ENCODE measurements at places on chromosomes 16 and 17.

DNA sequence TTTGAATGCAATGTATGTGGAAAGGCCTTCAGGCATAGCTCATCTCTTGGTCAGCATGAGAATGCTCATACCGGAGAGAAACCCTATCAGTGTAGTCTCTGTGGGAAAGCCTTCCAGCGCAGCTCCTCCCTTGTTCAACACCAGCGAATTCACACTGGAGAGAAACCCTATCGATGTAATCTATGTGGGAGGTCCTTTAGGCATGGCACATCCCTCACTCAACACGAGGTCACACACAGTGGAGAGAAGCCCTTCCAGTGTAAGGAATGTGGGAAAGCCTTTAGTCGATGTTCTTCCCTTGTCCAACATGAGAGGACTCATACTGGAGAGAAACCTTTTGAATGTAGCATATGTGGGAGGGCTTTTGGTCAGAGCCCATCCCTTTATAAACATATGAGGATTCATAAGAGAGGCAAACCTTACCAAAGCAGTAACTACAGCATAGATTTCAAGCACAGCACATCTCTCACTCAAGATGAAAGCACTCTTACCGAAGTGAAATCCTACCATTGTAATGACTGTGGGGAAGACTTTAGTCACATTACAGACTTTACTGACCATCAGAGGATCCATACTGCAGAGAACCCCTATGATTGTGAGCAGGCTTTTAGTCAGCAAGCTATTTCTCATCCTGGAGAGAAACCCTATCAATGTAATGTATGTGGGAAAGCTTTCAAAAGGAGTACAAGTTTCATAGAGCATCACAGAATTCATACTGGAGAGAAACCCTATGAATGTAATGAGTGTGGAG lies 24.7 kb downstream of the ZFP90 start:
- DNase-seq = no peak

GRCh38 chr17:19867329-19868078 lies at the start of gene ULK2:
Gene ULK2, minus strand, starts transcription at chr17:19867936. Its CDS starts 519 bp downstream, at chr17:19867417.
- DNase-seq = no peak

DNA sequence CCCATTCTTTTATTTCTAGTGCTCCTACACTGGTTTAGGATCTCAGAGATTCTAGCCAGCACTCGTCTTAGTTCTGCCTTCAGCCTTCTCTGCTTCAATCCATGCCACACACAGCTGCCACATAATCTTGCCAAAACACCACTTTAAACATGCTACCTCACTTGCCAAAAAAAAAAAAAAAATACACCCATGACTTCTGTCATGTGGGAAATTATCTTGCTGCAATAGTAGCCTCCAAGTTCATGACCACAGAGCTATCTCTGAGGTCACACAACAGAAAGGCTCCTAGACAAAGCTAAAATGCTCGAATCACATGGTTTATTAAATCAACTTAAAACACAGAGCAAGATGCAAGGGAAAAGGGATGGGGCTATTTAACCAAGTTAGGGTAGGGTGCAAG lies 18.1 kb downstream of the FZD2 start:
- no peak for DNase-seq

GRCh38 chr17:75135946-75136345 lies 4.4 kb upstream of the NT5C start:
- DNase-seq = no peak

GRCh38 chr16:85541181-85541580 lies 71.9 kb upstream of the GSE1 start:
- DNase-seq = no peak

- DNase-seq = no peak
Observed at GRCh38 chr17:7047566-7047965, 3.7 kb upstream of the SLC16A11 start.

DNA sequence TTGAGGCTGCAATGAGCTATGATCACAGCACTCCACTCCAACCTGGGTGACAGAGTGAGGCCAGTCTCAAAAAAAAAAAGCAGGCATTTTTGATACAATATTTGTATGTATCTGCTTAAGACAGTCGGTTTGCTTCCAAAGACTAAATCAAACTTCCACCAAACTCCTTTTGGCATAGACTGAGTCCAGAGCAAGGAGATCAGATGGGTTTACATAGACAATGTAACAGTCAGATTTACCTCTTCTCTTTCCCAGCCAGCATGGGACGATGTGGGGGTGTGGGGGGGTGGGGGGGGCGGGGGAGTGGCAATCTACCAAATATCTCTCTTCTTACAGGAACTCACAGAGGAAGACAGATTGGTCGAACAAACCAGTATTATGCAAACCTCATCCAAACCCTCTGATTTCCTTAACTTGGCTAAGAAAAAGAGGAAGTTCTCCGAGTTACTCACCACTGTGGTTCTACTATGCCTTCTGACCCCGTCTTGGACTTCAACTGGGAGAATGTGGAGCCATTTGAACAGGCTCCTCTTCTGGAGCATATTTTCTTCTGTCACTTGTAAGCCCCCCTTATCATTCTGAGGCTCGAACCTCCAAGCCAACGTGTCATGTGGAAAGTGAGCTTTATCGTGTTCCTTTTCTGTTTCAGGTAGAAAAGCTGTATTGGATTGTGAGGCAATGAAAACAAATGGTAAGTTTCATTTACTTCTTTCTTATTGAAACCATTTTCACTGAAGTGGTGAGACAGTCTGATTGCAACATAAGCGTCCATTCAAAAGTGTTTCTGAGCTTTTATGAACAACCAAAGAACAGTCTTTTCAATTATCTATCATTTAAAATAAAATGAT lies at the start of gene MILR1:
TSS of gene MILR1 (plus strand) at position 451 of the 848 bp plus-strand sequence. CDS start at position 505, 54 bp downstream.
- DNase-seq = no peak

DNA sequence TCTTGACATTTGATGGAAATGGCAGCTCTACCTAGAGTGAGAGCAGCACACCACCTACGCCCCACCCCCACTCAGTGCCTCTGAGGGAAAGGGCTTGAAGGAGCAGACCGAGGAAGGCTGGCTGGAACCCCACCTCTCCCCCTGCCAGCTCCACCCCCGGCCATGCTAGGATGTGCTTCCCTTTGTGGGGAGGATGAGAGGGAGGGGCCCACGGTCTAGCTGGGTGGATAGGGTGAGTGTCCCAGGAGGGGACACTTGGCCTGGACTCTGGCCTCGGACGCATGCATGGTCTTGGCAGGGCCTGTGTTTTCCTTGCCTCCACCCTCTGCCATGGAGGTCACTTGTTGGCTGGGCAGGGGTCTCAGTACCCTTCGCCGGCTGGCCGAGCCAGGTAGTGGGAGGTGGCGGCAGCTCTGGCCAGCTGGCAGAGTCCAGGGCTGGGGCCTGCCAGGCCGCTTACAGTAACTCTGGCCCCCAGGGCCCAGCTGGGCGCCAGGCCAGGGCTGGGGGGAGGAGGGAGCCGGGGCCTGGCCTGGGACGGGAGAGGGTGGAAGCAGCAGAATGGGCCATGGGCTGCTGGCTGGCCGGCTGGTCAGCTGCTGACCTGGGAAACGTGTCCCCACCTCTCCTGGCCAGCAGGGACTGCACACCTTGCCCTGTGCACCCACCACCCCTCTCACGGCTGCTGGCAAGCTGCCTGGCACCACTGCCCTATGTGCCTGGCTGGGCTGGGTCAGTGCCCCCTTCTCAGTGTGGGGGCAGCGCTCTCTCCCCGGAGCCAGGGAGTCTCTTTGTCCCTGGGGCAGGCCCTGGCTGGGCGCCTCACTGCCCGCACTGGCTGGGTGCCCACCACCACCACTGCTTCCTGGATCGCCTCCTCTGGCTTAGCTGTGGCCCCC lies 23.0 kb downstream of the RARA start:
- DNase-seq = no peak

GRCh38 chr17:77827511-77827910 lies 131.0 kb upstream of the TNRC6C start:
- DNase-seq = no peak

DNA sequence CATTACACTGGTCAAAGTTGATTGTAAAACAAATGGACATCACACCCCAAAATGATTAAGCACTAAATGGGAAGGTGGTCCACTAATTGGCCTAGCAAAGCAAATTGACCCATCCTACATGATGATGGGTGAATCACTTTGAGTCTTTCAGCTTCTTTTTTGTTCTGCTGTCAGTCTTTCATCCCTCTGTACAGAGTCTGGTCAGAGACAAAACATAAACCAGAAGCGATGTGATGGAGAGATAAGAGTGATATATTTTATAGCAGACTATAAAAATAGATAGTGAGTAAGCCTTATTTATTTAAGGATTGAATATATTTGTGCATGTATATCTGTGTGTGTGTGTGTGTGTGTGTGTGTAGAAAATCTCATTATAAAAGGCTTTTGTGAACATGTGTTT lies 618.4 kb upstream of the SOX9 start:
- no peak for DNase-seq

GRCh38 chr17:72763981-72764380 lies 328.5 kb downstream of the SLC39A11 start:
- no peak for DNase-seq

GRCh38 chr16:84115919-84116719 lies 623 bp downstream of the MBTPS1 start:
- DNase-seq = peak; percentile 33
